Activated CD4-positive, alpha-beta T cell treated with anti-CD3 and anti-CD28 coated beads, Interleukin-2, amount 50 U/mL, for 48 hours (primary cell): ENCODE measurements at places on chromosomes 1 and 21.

GRCh38 chr1:68301471-68302001, 69.2 kb upstream of the WLS start:
- no peak for DNase-seq

- no peak for DNase-seq
Measured at GRCh38 chr21:15051644-15052458, 12.9 kb downstream of the NRIP1 start.

DNA sequence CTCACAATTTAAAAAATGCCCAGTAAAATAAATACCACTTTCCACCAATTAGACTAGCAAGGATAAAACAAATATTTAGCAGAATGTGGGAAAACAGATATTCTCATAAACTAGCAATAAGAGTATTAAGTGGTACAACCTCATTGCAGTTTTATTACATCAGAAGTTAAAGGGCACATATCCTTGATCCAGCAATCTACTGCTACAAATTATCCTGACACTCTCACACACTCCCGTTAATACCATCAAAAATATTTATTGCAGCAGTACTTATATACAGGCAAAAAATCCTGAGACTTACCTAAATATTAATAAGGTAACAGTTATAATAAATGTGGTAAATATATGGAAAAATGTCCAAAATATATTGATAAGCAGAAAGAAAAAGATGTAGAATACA, 44.3 kb downstream of the ZNF644 start:
- no peak for DNase-seq

- no peak for DNase-seq
Measured at GRCh38 chr21:41216486-41216885, 48.5 kb downstream of the BACE2 start.

GRCh38 chr1:95252422-95252821, 18.4 kb downstream of the RWDD3 start:
- DNase-seq = no peak

- no peak for DNase-seq
Measured at GRCh38 chr1:11341901-11342552, 69.0 kb downstream of the UBIAD1 start.

DNA sequence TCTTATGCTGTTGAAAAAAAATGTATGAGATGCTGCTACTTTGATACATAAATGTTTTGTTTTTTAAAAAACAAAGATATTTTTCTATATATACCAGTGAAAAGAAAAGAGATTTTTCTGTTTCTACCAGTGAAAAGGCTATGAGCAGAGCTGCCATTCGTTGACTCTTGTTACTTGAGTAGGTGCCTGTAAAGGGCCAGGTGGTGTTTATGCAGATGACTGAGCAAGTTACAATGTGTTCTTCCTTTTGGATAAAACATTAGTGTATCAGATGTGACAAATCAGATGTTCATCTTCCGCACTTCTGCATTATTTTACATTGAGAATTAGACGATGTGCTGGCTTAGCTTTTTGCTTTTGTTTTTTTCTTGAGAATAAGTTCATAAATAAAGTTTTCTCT, 45.4 kb downstream of the BARHL2 start:
- no peak for DNase-seq

DNA sequence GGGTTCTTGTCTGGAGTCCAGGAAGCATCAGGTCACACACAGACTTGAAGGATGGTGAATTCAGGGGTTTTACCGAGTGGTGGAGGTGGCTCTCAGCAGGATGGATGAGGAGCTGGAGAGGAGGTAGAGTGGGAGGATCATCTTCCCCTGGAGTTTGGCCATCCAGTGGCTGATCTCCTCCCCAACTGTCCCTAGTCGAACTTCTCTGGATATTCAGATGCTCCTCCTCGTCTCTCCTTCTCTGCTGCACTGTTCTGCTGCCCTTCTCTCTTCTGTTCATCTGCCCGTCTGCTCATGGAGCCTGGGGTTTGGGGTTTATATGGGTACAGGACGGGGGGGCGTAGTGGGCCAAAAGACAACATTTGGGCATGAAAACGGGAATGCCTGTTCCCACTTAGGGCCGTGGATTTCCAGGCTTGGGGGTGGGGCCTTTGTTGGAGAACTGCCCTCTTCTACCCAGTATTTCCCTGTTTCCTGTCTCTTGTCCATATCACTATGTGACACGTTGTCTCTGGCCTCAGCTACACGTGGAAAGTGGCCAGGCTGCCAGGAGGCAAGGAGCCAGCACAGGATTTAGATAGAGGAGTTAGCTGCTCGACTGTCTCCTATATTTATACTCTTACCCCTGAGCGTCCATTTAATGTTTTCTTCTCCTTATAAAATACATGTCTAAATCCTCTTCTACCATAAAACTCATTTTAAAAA, 76.7 kb downstream of the SIPA1L2 start:
- no peak for DNase-seq

DNA sequence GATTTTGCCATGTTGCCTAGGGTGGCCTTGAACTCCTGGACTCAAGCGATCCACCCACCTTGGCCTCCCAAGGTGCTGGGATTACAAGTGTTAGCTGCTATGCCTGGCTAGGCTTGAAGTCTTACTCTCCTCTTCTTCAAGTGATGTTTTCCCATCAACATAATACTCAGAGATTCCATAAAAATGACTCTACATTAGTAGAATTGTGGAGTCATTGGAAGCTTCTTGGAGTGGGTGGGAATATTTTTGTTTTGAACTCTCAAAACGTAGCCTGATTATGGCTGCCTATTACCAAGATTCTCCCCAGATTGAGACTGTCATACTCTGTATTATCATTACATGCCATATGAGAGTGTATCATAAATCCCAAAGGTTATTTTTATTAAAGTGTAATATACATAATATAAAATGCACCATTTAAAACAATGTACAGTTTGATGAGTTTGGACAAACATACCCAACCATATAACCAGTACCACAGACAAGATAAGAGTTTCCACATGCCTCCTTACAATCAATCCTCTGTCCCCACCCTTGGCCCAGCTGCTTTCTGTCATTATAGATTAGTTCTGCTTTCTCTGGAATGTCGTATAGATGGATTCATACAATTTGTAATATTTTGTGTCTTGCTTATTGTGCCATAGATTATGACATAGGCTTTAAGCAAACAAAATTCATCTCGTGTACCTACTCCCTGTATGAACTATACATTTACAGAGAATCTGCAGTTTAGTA, 8.0 kb upstream of the DNM3 start:
- DNase-seq = no peak

- peak; percentile 66 for DNase-seq
Measured at GRCh38 chr1:31181515-31182343, 58.0 kb downstream of the NKAIN1 start.

GRCh38 chr1:161985301-161985822, 38.3 kb downstream of the OLFML2B start:
- DNase-seq = no peak

- DNase-seq = no peak
Measured at GRCh38 chr1:185369786-185370185, 52.7 kb upstream of the IVNS1ABP start.

- no peak for DNase-seq
Measured at GRCh38 chr1:67536957-67537666, 106.9 kb upstream of the SERBP1 start.

DNA sequence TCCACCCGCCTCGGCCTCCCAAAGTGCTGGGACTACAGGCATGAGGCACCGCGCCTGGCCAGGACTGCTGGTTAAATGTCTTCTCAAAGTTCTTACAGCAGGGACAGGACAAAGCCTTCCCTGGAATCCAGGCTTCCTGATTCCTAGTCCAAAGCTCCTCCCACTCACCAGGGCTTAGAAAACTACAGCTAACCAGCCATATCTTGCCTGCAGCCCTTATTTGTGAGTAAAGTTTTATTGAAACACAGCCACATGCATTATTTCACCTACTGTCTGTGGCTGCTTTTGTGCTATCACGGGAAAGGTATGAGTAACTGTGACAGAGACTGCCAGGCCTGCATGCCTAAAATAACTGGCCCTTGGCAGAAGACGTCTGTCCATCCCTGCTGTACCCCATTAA, 24.4 kb downstream of the TMCO4 start:
- DNase-seq = no peak

DNA sequence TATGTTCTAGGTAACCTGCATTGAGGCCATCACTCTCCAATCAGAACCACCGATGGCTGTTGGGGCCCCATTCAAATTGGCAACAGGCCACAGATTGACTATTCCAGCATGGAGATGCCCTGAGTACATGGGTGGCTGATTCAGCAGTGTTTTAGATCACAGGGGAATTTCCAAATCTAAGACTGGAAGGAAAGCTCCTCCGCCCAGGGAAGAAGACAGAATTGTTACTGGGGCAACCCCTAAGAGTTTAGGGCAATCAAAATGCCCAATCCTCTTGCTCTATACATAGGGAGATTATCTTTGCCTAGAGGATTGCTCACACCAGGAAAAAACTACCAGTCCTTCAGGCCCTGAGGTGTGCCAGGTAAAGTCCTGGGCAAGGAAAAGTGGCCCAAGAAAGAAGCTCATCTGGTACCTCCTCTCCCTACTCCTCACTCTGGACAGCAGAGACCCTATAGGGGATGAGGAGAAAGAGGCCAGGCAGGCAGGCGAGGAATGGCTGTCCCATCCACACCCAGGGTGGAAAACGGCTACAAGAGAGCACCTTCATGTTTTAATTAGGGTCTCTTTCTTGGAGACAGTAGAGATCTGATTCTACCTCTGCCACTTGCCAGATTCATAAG, 5.8 kb downstream of the S100A8 start:
- DNase-seq = no peak

GRCh38 chr1:96756789-96757188, 35.2 kb downstream of the PTBP2 start:
- DNase-seq = no peak

- DNase-seq = no peak
Measured at GRCh38 chr1:204382714-204383083, 23.0 kb upstream of the PLEKHA6 start.

GRCh38 chr1:105485207-105485606, 1571.3 kb upstream of the PRMT6 start:
- no peak for DNase-seq

GRCh38 chr1:47694011-47694890, 256.4 kb downstream of the FOXD2 start:
- no peak for DNase-seq

- DNase-seq = no peak
Measured at GRCh38 chr1:10456048-10456447, 6.2 kb downstream of the CORT start.

DNA sequence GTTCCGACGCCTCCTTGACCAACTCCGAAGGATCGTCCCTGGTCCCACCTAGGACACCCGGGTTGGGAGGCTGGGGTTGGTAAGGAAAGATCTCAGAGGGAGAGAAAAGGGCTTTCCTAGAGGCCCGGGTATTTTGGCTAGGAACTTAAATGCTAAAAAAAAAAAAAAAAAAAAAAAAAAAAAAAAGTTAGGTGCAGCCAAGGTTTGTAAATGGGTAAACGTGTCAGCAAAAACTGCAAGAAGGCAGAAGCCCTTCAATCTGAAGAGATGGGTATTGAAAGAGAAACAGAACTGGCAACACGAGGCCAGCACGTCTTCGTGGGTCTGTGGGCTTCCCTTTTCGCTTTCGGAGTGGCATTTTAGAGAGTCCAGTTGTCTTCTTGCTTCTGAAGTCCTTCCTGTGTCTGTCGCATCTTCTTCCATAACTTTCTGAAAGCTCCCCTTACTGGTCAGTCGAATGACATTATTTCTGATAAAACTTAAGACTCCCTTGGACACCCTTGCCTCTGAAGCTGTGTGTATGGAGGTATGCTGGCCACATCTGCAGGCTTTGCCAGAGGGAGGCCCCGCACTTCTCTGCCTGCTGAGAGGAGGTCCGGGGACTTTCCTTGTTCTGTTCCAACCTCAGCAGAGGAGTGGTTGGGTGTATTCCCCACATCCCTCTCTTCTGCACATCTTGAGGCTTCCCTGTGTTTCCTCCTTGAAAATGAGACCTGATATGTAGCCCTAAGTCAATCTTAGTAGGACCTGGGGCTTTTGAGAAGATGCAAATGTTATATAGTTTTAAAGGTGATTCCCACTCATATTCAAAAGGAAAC, 745 bp downstream of the RCSD1 start:
- peak; percentile 60 for DNase-seq

- no peak for DNase-seq
Measured at GRCh38 chr21:38263493-38263892, 6.7 kb downstream of the KCNJ15 start.

- no peak for DNase-seq
Measured at GRCh38 chr1:197429372-197429771, 161.3 kb downstream of the CRB1 start.

DNA sequence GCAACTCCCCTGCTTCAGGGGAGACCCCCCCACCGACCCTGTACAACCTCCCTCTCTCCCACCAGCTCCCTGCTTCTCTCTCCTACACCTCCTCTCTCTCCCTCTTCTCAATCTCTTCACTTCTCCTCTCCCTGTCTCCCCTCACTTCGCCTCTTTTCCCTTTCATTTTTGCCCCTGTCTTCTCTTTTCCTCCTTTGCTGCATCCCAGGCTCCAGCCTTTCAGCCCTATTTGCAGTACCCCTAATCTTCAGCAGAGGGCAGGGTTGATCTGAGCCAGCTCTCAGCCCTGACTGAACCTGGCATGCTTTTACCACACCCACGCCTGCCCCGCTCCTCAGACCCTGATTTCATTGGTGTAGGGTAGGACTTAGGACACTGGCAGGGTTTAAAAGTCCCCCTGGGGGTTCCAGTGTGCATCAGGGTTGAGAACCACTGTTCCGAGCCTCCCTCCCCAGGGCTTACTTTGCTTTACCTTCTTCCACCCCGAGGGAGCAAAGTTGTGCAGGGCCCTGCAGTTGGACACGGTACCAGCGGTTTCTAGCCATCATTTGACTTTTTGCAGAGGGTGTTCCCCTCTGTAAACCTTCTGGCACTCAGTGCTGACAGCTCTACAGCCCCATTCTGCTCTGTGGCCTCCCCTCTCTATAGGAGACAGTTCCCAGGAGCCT, 67.3 kb upstream of the CNTN2 start:
- peak; percentile 68 for DNase-seq

- no peak for DNase-seq
Measured at GRCh38 chr1:167602840-167603239, 27.2 kb upstream of the RCSD1 start.

DNA sequence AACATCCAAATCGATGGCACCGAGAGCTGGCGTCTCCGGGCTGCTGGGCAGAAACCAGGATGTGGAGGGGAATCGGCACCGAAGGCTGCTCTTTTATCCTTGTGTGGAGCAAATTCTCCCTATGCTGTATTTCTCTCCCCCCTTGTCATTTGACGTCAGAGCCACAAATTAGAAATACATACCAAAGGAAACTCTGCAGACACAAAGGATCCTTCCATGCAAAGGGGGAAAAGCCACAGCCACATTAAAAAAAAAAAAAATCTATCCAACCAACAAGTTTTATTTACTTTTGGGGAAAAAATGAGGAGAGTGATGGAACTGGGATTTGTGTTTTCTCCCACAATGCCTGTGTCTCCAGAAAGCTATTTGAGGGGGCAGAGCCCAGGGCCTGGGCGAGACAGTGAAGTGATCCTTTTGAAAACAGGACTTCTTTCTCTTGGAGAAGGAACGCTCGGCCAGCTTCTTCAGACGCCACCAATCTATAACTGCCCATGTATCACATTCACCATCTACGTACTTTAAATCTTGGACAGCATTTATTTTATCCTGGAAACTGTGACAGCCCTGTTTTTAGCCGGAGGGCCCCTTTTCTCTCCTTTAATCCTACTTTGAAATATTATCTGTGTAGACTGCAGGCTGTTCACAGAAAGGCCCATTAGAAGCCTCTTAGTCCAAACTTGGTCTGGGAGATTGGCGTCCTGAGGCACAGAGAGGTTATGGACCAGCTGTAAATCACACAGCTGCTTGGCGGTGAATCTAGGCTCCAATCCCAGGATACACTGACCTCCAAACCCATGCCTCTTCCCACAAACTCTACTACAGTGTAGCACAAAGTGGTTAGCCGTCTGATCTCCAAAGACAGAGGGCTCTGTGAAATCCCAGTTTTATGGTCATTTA, 4.5 kb downstream of the KANK4 start:
- no peak for DNase-seq

- DNase-seq = no peak
Measured at GRCh38 chr1:207316141-207316540, 5.3 kb upstream of the CD55 start.
